ENCODE measurements at places on chromosomes 7 and 10.

DNA sequence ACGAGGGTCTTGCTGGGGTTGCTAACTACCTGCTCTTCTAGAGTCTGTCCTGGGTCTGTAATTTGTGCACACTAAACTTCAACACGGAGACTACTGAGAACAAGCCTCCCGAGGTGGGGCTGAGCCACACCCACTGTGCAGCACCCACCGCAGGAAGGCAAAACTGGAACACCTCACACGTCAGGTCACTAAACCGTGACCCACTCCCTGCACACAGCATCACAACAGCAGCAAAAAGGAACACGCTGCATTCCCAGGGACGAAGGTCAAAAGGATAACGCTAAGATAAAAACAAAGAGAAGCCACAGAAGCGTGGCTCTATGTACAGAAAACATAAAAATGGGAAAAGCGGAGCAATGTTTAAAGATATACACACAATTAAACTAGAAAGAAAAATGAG is 170.1 kb downstream of the MAD1L1 start:
- DNase-seq: no peak

DNA sequence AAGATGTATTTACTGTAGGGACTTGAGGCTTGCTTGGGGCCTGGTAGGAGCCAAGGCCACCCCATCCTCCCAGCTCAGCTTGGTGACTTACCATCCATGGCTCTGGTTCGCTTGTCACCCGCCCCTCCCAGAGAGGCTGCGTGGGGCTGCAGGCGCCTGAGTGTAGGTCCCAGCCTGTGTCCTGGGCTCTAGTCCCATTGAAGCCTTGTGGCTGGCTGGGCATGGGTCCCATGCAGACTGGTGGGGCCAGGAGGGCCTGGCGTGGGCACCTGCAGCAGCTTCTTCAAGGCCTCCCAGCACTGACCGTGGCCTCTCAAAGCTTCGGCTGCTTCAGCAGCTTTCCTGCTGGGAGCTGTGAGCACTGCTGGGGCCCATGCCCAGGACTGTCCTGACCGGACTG is 118.1 kb downstream of the INPP5A start:
- no peak for DNase-seq

- DNase-seq: no peak
These were observed 28.6 kb downstream of the RTKN2 start for GRCh38 chr10:62239994-62240393.

GRCh38 chr10:3791974-3792633 is 7.1 kb upstream of the KLF6 start:
- no peak for DNase-seq

DNA sequence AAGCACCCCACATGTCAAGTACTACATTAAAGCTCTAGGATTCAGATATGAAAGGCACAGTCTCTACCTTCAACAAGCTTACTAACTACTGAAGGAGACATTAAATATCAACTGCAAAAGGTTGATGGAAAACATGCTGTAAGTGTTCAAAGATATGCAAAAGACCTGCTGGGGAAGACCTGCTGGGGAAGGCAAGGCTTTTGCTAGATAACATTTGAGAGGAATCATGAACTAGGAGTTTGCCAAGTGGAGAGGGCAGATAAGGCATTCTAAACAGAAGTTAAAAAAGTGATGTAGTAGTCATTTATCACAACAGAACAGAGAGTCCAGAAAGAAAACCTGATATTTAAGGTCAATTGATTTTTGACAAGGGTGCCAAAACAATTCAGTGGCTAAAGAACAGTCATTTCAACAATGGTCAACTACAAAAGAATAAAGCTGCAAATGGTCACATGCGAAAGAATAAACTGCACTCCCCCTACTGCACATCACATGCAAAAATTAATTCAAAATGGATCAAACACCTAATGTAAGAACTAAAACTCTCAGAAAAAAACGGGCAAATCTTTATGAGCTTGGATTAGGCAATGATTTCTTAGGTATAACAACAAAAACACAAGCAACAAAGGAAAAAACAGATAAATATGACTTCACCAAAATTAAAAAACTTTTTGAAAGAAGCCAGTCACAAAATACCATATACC is 23.0 kb upstream of the MSS51 start:
- no peak for DNase-seq

DNA sequence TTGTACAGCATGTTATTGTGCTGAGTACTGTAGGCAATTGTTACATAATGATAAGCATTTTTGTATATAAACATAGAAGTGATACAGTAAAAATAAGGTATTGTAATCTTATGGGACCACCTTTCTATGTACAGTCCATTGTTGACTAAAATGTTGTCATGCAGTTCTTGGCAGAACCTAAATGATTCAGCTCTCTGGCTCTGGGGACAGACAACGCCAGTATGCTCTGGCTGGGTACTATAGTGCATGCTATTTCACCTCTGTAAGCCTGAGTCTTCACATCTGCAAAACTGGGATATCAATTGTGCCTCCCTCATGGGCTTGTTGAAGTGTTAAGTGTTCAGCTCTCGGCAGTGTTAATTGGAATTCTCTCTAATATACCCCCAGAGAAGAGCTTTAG is 674.3 kb downstream of the INHBA start:
- DNase-seq: no peak

- no peak for DNase-seq
These were observed 213.5 kb upstream of the ZNF32 start for GRCh38 chr10:43861966-43862751.

- peak; percentile 3 for DNase-seq
These were observed 777 bp downstream of the RUNDC3B start for GRCh38 chr7:87628780-87629569.

DNA sequence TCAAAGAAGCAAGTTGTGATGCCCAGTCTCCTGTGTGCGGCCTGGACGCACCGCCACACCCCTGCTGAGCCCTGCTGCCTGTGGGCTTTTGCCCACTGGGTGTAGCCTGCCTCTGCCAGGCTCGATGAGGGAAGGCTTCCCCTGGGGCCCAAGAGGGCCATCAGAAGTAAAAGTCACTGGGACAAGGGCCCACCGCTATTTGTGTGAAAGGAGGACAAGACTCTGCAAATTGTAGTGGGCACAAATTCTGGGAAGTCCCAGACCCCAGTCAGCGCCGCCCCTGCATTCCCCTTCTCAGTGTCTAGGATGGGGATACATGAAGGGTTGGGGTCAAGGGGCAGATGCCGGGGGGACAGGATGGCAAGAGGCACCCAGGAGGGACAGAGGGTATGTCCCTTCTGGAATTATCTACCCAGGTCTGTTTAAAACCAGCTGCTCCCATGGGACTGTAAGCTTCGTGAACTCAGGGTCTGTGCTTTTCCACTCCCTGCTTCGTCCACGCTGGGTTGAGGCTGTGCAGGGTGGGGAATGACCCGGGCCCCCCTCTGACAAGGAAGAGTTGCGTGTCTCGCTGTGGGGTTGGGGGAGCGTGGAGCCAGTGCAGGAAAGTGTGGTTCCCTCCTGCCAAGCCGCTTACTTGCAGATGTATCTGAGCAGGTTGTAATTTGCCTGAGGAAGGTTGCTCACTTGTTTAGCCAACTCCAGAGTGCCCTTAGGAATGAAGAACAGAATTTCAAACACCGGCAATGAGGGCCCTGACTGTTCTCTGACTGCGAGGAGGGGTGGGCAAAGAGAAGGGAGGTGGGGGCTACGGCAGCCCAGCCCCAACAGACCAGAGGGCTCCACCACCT is 147.2 kb downstream of the MAPK8 start:
- DNase-seq: no peak

GRCh38 chr10:97388152-97388551 is 13.0 kb downstream of the RRP12 start:
- no peak for DNase-seq

- DNase-seq: no peak
These were observed 46.1 kb downstream of the PPIF start for GRCh38 chr10:79393221-79393923.

- DNase-seq: no peak
These were observed 22.4 kb downstream of the SLC25A13 start for GRCh38 chr7:96299496-96299895.

GRCh38 chr10:86651631-86652331 is 2.6 kb upstream of the OPN4 start:
- no peak for DNase-seq

- DNase-seq: no peak
These were observed 212.1 kb downstream of the VTI1A start for GRCh38 chr10:112658900-112659638.

DNA sequence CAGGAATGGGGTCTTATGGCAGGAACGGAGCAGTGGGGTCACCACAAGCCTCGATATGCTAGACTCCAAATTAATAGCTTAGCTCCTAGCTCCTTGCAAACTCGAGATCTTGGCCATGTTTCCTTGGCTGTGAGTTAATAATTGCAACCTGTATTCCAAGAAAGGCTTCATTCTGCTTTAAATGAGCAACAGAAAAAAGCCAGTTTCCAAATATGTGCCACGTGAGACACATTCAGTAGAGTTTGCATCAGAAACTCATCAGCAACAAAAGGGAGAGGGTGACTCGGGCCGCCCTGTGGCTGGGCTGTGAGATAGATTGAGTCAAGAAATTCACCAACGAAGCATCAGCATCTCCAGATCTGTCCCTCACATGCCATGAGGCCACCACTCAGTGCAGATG is 112.0 kb downstream of the NPTX2 start:
- no peak for DNase-seq

DNA sequence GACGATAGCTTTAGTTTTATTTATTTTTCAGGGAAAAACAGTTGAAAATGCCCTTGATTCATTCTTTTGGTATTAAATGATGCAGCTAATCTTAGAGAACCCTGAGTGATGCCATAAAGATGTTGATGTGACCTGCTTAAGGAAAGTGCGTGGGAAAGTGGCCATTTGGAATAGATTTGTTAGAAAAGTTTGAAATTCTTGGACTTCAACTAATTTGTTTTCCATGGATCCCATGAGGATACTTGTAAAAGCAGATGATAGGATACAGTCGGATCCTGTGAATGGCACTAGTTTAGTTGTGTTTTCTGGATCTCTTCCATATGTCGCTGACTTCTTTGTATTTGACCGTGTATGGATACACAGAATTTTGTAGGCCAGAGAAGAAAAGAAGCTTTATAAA is 69.0 kb downstream of the SEPTIN7 start:
- DNase-seq: no peak

- DNase-seq: no peak
These were observed 9.6 kb downstream of the PYROXD2 start for GRCh38 chr10:98405422-98405821.

GRCh38 chr10:116627386-116627933 is 6.7 kb downstream of the PNLIPRP2 start:
- DNase-seq: no peak

DNA sequence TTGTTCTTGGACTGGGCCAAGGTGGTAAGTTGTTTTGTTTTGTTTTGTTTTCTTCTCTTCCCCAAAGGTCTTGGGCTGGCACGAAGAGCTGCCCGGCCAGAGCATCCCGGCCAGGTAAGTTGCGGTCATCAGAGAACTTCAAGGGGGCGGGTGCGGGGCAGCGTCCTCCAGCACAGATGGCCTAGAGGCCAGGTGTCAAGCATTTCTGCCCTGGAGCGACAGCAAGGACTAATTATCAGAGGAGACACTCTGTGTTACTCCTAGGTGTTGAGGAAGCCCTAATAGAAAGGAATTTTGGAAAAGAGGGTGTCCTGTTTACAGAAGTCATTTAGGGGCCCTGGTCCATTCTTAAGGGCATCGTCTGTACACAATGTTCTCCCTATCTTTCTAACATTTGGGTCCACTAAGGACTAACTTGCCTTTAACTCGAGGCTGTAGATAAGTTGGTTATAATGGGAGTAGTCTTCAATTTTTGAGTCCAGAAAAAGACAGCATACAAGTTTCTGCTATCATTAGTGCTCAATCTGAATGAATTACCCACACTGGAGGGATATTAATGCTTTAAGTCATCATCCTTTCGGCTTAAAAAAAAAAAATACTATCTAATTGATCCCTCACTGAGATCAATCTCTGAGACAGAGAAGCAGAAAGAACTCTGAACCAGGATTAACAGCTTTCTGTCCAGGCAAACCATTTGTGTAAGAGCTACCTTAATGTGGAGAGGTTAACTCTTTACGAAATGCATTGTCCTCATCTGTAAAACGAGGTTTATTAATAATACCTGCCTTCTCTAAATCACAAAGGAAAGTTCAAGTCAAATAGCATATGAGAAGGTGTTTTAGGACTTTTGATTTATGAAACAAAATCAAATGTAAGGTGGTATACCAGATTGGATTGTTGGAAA is 1.5 kb downstream of the ITGB8 start:
- no peak for DNase-seq

DNA sequence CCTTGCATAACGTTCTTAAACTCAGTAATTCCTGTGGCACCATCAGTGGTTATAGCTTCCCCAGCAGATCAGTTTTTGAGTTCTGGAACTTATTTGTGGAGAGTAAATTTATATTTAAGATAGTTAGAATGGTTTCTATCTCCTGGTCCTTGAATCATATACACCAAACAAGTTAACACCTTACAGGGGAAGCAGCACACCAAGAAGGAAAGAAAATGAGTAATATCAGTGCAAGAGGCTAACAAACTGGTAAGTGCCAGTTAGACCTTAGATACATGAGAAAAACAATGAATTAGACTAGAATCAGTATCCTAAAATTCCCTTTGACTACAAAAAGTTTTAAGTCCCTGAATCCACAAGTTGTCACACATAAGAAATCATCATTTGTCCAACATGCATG is 54.2 kb downstream of the ABI1 start:
- no peak for DNase-seq

DNA sequence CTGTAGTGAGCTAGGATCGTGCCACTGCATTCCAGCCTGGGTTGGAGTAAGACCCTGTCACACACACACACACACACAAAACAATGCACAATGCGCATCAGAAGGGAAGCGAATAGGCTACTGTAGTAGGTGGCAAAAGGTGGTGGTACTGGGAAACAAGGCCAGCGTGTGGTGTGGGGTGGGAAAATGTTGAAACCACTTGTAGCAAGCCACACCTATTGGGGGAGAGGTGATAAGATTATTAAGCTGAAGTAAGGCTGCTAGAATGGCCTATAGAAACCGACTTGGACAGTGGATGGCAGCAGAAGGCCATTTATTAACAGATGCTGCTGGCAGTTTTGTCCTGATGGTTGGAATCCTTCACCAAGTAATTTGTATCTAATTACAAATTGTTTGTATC is 7.2 kb upstream of the CHCHD1 start:
- no peak for DNase-seq

- DNase-seq: no peak
These were observed 59.3 kb downstream of the ANKMY2 start for GRCh38 chr7:16586081-16586874.

- DNase-seq: no peak
These were observed 311.0 kb downstream of the PTPRN2 start for GRCh38 chr7:158276414-158277218.

DNA sequence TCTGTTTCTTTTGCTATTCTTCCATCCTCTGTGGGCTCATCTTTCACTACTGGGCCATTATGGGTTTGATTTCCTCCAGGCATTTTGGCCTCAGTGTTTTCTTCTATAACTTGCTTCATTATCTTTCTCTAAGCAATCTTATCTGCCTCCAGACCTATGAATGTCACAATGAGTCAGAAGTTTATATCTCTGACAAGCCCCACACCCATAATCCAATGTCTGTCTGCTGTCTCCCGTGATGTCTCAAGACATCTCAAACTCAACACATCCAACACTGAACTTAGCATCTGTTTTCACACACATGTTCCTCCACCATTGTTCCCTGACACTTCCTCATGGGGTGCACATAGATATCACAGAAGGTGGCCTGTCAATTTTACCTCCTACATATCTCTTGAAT is 46.7 kb upstream of the RHOBTB1 start:
- DNase-seq: no peak

All from stimulated activated CD8-positive, alpha-beta memory T cell treated with anti-CD3 and anti-CD28 coated beads, Interleukin-2, amount 100 ng/mL, for 48 hours (primary cell).